ENCODE measurements at places on chromosomes 3 and 15. TPM values are rescaled to one million over a fixed set of nuclear protein-coding genes. Genes with fewer than 3 reads are reported as not detected.

Gene PLA2G4F
- 35.1 TPM for total RNA-seq

Gene QRICH1
- total RNA-seq = 124 TPM

Gene KNL1
- total RNA-seq = 3.4 TPM

Gene SLC28A2
- total RNA-seq = not detected

Gene SLC27A2
- 3.2 TPM for total RNA-seq

Gene EEF1AKMT4
- 5.6 TPM for total RNA-seq

Gene CMTM8
- total RNA-seq = 4.7 TPM

GRCh38 chr3:129942296-129942695 is 32.2 kb upstream of the TRH start:
- no peak overlapping the region for H3K4me3 ChIP-seq
- H3K27me3 ChIP-seq = no peaks in the 10 kb centered on the region
- H3K36me3 ChIP-seq = no peaks in the 10 kb centered on the region
- no peak overlapping the region for H3K27ac ChIP-seq
- DNase-seq = no peak

GRCh38 chr15:95826412-95827195 is 503.9 kb upstream of the NR2F2 start:
- H3K4me1 ChIP-seq = no peaks in the 10 kb centered on the region
- no peaks in the 10 kb centered on the region for H3K36me3 ChIP-seq
- H3K4me3 ChIP-seq = no peak overlapping the region
- H3K27ac ChIP-seq = no peak overlapping the region
- H3K27me3 ChIP-seq = no peaks in the 10 kb centered on the region
- DNase-seq = no peak

DNA sequence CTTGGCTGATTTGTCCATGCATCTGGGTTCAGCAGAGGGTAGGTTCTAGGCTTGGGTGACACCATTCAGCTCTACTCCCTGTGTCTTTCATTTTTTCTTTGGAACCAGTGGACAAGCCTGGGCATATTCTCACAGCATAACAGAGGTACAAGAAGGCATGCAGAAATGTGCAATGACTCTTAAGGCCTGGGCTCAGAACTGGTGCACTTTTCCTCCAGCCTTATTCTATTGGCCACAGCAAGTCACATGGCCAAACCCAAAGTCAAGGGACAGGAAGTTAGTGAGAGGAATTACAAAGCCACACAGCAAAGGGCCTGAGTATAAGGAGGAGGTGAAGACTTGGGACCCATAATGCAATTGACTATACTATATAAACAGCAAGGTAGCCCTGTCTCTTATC is 200.9 kb upstream of the CTDSPL start:
- H3K27ac ChIP-seq = no peak overlapping the region
- no peaks in the 10 kb centered on the region for H3K27me3 ChIP-seq
- no peak overlapping the region for H3K4me3 ChIP-seq
- no peaks in the 10 kb centered on the region for H3K36me3 ChIP-seq
- DNase-seq = no peak
- peaks cover 19% of the 10 kb centered on the region for H3K4me1 ChIP-seq

- no peak within 1 kb of the TSS for H3K27ac ChIP-seq
- peak within 1 kb of the TSS; percentile 21 for H3K4me3 ChIP-seq
- peaks cover 14% of the 10 kb centered on the region for H3K4me1 ChIP-seq
- no peak for DNase-seq
- no peaks in the 10 kb centered on the region for H3K27me3 ChIP-seq
- no peaks in the 10 kb centered on the region for H3K36me3 ChIP-seq
These were observed at the start of gene ARPP21 for GRCh38 chr3:35639254-35640186. Gene ARPP21, plus strand, starts transcription at chr3:35639525. Its CDS starts 42,227 bp downstream, at chr3:35681752.

DNA sequence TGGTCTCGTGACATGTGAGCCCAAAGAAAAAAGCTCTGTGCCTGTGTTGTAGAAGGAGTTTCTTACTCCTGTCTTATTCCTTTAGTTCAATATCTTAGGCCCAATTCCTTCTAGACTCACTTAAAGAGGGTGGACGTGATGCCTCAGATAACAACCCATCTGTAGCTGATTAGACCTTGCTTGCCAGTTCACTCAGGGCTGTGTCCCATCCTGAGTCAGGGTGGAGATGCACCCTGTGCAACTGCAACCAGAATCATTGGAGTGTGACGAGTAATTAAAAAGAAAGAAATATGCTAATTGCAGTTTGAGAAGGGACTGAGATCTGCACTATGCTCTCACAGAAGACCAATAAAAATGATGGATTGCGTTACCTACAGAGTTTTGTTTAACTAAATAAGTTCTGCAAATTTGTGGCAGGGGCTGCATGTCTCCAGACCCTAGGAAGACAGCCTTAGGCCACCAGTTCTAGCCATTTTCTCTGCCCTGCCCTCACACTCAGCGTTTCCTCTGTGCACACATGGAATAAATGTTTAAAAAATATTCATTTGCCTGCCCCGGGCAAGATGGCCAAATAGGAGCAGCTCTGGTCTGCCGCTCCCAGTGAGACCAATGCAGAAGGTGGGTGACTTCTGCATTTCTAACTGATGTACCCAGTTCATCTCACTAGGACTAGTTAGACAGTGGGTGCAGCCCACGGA is 83.0 kb downstream of the MOBP start:
- H3K4me3 ChIP-seq = no peak overlapping the region
- no peak overlapping the region for H3K27ac ChIP-seq
- no peaks in the 10 kb centered on the region for H3K36me3 ChIP-seq
- no peaks in the 10 kb centered on the region for H3K4me1 ChIP-seq
- DNase-seq = no peak

- H3K27me3 ChIP-seq = no peaks in the 10 kb centered on the region
- H3K27ac ChIP-seq = no peak overlapping the region
- no peaks in the 10 kb centered on the region for H3K36me3 ChIP-seq
- H3K4me3 ChIP-seq = no peak overlapping the region
- DNase-seq = no peak
- peaks cover 10% of the 10 kb centered on the region for H3K4me1 ChIP-seq
These were observed 2.4 kb downstream of the MYLK start for GRCh38 chr3:123881771-123882170.

- H3K36me3 ChIP-seq = no peaks in the 10 kb centered on the region
- no peak overlapping the region for H3K27ac ChIP-seq
- H3K4me1 ChIP-seq = peaks cover 6% of the 10 kb centered on the region
- no peaks in the 10 kb centered on the region for H3K27me3 ChIP-seq
- H3K4me3 ChIP-seq = no peak overlapping the region
These were observed 111.4 kb downstream of the OPA1 start for GRCh38 chr3:193704431-193704830.

GRCh38 chr3:23888617-23889228 is 28.1 kb downstream of the NKIRAS1 start:
- no peak overlapping the region for H3K27ac ChIP-seq
- H3K27me3 ChIP-seq = no peaks in the 10 kb centered on the region
- H3K36me3 ChIP-seq = no peaks in the 10 kb centered on the region
- no peak for DNase-seq
- no peak overlapping the region for H3K4me3 ChIP-seq
- H3K4me1 ChIP-seq = peaks cover 5% of the 10 kb centered on the region

GRCh38 chr3:156725682-156726081 is 51.3 kb downstream of the TIPARP start:
- DNase-seq = no peak
- no peak overlapping the region for H3K4me3 ChIP-seq
- no peak overlapping the region for H3K27ac ChIP-seq
- H3K36me3 ChIP-seq = no peaks in the 10 kb centered on the region

DNA sequence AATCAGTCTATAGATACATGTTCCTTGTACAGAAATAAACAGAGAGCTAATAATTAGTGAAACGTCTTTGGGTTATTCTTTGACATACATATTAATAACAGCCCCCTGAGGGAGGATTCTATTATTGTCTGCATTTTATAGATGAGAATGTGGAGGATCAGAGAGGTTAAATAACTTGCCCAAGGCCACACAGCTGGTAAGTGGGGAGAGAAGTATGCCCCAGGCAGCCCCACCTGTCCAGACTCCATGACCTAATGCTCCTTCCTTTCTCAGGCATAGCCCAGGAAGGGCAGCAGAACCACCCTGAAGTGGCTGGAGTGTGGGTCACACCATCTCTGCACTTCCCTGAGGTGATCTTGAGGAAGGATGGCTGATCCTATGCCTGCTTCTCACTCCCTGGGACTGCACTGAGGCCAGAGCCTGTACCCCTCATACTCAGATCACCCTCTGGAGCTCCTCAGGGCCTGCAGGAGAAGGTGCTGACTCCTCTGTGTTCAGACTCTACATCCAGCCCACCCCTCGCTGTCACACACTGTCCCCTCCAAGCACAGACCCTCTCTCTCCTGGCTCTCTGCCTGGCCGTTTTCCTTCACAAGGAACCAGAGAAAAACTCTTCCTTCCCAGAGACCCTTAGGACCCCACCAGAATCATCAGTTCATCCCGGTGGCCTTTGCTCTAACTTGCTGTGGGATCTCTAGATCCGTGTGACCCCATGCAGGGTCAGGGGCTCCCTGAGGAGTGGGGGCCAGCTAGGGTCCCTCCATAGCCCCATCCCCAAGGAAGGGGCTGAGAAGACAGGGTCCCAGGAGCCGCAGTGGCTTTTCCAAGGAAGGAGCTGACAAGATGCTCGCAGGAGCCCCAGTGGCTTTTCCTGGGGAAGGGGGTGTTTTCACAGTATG is 4.4 kb upstream of the HHATL start:
- H3K4me3 ChIP-seq = no peak overlapping the region
- DNase-seq = no peak

GRCh38 chr15:98405013-98405412 is 243.3 kb upstream of the IGF1R start:
- no peak overlapping the region for H3K27ac ChIP-seq
- H3K27me3 ChIP-seq = no peaks in the 10 kb centered on the region
- H3K36me3 ChIP-seq = no peaks in the 10 kb centered on the region
- no peak overlapping the region for H3K4me3 ChIP-seq
- no peak for DNase-seq
- H3K4me1 ChIP-seq = no peaks in the 10 kb centered on the region

GRCh38 chr3:139540651-139541531 is 1.3 kb upstream of the RBP1 start:
- H3K27ac ChIP-seq = no peak overlapping the region
- no peaks in the 10 kb centered on the region for H3K27me3 ChIP-seq
- H3K36me3 ChIP-seq = no peaks in the 10 kb centered on the region
- no peak overlapping the region for H3K4me3 ChIP-seq

GRCh38 chr3:168072323-168072650 is 23.4 kb downstream of the GOLIM4 start:
- no peaks in the 10 kb centered on the region for H3K36me3 ChIP-seq
- DNase-seq = no peak
- no peak overlapping the region for H3K27ac ChIP-seq
- H3K4me1 ChIP-seq = peaks cover 20% of the 10 kb centered on the region
- H3K4me3 ChIP-seq = no peak overlapping the region

DNA sequence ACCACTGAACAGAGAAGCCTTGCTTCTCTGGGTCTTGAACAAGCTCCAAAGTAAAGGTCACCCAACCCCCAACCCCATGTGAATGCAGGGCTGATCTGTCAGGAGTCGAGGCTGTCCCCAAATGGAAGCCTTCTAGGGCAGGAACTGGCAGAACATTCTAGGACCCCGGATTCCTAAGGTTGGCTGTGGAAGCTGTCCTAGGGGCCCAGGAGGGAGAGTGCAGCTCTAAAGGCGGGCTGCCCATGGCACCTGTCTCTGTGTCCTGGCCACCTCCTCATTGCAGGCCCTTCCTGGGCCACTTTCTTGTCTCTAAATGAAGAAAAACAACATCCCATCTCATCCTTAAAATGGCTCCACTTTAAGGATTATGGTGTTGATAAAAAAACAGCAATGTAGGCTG is 53.6 kb upstream of the SEC61A1 start:
- H3K4me3 ChIP-seq = no peak overlapping the region
- H3K27me3 ChIP-seq = no peaks in the 10 kb centered on the region
- no peaks in the 10 kb centered on the region for H3K36me3 ChIP-seq
- H3K4me1 ChIP-seq = no peaks in the 10 kb centered on the region

DNA sequence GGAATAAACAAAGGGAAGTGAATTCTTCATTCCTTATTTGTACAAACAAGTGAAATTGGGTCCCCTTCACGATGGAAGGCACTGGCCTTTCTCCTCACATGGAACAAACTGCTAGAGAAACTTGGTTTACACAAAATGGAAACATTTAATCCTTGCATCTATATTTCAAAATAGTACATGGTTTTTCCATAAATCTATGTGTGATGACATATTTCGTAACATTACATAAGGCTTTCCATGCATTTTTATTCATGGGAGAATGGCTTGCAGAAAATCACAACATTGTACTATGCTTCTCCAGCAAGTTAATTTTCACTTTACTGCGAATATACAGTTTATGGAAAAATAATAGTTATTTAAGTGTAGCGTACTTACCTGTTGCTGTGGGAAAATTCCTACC is 81.0 kb upstream of the CDIN1 start:
- H3K27ac ChIP-seq = no peak overlapping the region
- H3K36me3 ChIP-seq = no peaks in the 10 kb centered on the region
- no peak overlapping the region for H3K4me3 ChIP-seq
- no peaks in the 10 kb centered on the region for H3K27me3 ChIP-seq
- DNase-seq = no peak

DNA sequence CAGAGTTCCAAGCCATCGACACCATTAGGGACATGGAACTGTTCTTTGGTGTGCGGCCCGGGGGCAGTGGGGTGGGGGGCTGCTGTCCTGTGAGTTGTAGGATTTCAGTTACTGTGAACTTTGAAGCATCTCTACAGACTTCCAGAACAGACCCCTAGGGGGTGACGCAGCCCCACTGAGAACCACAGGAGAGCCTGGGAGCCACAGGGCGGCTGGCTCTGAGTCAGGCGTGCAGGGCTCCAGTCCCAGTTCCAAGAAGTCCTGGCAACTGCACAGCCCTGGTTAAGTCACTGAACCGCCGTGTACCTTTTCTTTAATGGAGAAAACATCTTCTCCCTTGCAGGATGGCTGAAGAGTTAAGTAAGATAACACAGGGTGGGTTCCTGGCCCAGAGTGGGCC is 23.5 kb upstream of the LRTM1 start:
- H3K4me1 ChIP-seq = peaks cover 16% of the 10 kb centered on the region
- H3K4me3 ChIP-seq = no peak overlapping the region
- no peaks in the 10 kb centered on the region for H3K27me3 ChIP-seq
- DNase-seq = no peak

DNA sequence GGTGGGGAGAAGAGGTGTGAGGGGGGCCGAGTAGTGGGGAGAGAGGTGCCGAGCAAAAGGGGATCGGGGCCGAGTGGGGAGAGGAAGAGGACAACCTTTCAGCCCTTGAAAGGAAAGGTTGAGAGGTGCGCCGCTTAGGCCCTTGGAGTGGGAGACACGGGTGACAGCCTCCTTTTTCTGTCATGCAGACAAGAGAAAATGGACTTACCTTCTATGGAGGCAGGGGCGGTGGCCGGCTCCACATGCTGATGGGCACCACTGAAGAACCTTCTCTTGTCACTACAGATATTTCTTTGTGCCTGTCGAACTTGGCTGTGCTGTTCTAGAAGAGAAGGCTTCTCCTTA is 421 bp downstream of the KLHL18 start:
- H3K27ac ChIP-seq = peak overlapping the region; percentile 86
- peaks cover 5% of the 10 kb centered on the region for H3K36me3 ChIP-seq
- H3K27me3 ChIP-seq = no peaks in the 10 kb centered on the region
- H3K4me1 ChIP-seq = peaks cover 28% of the 10 kb centered on the region

Data from vagina (tissue), 2 donors.